ENCODE measurements at places on chromosomes 5 and 9.

- no peak for DNase-seq
Measured at GRCh38 chr5:68661237-68661636, 432.6 kb upstream of the SLC30A5 start.

DNA sequence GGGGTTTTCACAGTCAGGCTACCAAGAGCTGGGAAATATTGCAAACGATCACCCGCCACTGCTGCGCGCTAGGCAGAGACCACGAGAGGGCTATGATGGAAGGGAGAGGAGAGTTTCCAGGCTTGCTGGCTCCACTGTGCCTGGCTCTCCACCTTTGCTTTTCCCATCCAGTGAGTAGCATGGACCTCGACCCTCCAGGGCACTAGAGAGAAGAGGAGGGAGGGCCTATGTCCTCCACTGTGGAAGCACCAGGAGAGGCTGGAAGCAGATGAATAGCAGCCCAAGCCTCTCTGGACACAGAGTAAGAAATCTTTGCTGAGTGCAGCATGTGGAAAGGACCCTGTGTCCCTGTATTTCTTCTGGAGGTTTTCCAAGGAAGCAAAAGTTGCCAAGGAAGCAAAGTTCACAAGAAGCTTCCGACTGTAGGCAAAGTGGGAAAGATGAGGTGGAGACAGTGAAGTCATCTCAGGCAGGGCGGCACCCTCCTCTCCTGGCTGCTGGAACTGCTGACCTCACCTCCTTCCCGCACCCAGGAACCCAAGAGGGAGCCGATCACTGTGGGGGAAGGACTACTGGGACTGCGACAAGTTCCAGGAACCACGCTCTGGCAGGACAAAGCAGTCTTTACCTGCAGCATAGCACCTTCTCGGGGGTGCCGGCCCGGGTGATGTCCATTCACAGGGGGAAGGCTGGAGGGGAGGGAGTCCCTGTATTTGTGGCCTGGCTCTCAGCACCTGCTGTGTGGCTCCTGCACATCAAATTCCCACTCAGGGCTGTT is 79.6 kb downstream of the CSNK1A1 start:
- DNase-seq = no peak

DNA sequence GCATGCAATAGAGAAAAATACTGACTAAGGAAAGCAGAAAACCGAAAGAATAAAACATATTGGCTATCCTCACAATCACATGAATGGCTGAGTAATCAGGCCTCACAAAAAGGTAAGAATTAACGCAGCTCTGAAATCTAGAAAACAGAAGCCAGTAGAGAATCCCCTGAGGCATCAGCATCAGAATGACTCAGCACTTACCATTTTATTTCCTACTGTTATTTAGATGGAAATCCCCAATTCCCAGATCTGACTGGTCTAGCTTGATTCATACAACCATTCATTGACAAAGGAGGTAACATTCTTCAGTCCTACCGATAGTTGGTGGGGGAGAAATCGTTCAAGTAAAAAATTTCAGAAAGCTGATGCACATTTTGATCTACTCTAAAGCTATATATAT is 1408.4 kb upstream of the WWC1 start:
- no peak for DNase-seq

DNA sequence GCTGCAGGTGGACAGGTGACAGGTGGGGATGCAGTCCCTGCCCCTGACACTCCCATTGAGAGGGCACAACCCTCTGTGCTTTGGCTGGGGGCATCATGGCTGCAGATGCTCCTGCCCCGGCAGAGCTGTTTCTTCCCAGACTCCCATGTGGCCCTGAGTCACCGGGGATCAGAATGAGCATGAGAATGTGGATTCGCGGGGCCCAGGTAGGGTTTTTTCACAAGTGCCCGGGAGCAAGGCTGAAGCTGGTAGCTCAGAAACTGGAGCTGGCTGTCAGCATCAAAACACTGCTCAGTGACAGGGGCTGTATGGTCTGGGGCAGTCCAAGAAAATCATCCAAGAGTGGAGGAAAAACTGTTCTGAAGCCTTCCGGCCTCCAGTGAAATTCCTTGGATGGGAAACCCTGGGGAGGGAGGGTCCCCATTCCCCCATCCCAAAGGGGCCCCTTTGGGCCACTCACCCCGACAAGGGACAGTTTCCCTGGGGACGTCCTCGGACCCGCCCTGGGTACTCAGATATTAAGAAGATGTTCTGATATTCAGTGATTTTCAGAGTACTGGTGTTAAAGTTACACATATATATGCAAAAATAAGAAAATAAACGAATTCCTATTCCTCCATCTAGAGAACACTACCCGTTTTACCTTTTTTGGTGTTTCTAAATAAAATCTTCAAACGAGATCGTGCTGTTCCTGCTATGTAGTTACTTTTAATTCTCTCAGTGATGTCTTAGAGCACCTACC is 120.1 kb upstream of the LPCAT1 start:
- no peak for DNase-seq

- DNase-seq = no peak
Measured at GRCh38 chr5:107216587-107216986, 454.1 kb downstream of the EFNA5 start.

DNA sequence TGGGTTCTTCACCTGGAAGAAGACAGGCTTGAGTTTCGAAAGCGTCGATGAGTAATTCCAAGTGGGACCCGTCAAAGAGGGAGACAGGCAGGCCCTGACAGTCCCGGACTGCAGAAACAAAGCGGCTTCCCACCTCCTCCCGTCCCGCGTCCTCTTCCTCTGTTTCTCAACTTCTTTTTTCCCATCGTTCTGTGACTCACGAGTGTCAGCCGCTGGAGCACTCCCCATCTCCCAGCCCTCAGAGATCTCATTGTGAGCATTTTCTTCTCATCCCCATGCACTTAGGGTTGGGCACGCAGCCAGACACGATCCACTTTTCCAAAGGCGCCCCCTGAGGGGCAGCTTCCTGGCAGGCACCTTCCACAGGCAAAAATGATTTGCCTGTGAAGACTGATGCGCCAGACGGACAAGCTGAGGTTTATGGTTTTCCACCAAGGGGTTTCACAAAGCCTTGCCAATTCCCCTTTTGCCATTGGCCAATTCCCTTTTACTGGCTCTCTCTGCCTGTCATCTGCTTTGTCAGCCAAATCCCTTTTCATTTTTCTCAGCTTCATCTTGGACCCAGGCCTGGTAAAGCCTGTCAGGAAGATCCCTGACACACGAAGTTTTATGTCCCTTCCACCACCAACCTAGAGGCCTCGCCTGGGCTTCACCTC is 86.5 kb upstream of the ANKRD55 start:
- no peak for DNase-seq
